Stimulated activated CD8-positive, alpha-beta memory T cell treated with anti-CD3 and anti-CD28 coated beads, Interleukin-15, amount 100 ng/mL, for 48 hours (primary cell): ENCODE measurements at places on chromosomes 1 and 21.

DNA sequence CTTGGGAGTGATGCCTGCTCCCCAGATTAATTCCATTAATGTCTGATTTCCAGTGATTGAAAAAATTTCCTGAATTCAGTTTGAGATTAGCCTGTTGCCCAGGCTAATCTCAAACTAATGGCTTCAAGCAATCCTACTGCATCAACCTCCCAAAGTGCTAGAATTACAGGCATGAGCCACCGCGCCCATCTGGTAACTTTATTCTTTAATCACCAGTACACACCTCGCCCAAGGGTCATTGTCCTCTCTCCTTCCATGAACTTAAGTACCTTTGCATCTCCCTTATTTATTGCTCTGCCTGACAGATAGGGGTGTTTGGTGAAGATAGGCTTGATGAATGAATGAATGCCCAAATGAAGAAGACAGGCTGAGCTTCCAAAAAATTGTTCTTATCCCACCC is 366.5 kb downstream of the SIPA1L2 start:
- no peak for DNase-seq

GRCh38 chr1:58165073-58165472 is 381.5 kb downstream of the OMA1 start:
- DNase-seq: no peak

- no peak for DNase-seq
Measured at GRCh38 chr1:9037476-9038337, 11.5 kb upstream of the SLC2A7 start.

- no peak for DNase-seq
Measured at GRCh38 chr1:224626042-224626441, 9.9 kb downstream of the CNIH3 start.

DNA sequence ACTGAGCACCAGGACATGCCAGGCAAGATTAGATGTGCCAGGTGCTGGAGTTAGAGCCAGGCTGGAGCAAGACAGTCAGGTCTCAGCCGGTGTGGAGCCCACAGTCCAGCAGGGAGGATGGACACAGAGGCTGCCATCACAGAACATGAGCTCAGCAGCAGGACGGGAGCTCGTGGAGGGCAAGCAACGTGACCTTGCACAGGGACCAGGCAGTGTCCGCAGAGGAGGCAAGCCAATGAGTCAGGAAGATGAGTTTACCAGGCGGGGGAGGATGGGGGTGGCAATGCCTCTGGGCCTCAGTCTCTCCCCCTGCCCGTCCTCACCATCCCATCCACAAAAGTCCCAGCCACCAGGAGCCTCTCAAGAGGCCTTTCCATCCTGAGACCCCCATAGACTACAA is 20.7 kb upstream of the ZC3H12A start:
- DNase-seq: no peak

DNA sequence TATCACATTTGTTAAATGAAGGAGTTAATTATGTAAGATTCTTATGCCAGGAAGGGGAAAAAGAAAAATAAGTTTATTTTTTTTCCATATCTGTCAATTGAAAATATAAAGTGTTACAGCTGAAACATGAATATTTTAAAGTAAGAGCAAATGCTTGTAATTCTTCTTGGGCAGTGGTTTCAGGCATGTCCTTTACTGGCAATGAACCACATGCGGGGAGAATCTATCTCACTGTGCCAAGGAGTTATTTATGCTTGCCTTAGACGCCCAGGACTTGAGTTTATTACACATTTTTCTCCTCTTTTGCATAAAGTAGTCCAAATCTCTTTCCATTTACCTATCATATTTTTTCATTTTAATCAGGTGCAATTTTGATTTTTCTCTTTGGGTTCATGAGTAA is 207.8 kb upstream of the NRIP1 start:
- DNase-seq: no peak

DNA sequence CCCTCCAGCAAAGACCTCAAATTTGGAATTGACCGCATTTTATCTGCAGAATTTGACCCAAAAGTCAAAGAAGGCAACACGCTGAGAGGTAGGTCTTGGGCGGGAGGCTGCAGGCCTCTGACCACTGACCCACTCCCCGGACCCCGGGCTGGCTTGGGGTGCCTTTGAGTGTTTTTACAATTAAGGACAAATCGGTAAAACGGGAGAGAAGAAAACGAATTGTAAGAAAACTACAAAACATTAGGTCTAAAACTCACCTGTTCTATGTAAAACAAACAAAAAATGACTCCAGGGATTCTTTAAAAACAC is 1.1 kb downstream of the HLX start:
- no peak for DNase-seq

- no peak for DNase-seq
Measured at GRCh38 chr1:101051688-101052638, 26.4 kb upstream of the DPH5 start.

GRCh38 chr21:41045534-41046268 is 122.3 kb upstream of the BACE2 start:
- no peak for DNase-seq

GRCh38 chr1:170707117-170707516 is 43.2 kb downstream of the PRRX1 start:
- DNase-seq: no peak

DNA sequence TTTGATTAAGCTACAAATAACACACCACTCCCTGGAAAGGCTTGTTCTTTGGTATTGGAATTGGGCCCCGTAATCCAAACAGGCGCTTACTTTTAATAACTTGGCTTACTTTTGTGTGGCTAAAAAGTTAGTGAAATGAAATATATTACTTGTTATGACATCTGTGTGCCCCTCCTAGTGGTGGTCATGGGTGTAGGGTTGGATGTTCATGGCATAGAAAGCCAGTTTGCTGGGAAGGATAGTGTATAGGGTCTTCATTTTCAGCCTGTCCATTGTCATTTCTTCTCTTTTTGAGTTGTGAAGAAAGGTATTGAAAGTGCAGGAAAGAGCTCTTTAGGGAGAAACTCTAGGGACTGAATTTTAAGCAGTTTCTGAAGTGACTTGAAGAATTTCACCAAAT is 5.9 kb downstream of the CDC14A start:
- no peak for DNase-seq

DNA sequence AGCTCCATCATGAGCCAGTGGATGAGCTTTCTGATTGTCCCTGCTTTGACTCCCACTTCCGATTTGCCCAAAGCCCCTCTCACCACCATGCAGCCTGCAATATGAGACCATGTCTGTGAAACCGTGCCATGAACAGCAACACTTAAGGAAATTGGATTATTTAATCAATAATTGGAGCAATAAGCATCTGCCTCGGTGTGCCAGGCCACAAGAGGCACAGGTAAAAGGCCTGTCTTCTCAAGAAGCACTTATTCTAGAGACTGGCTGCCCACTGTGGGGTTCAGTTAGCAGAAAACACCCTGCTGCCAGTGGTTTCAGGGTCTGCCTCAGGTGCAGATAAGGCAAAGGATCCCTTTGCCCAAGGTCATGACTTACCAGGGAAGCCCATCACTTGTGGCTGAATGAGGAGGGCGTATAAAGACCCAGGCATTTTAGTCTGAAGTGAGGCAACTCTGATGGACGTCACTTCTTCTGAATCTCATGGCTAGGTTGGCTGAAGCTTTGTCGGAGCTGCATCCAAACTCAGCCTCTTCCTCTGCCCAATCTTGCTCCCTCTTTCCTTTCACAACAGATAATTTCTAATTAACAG is 7.1 kb upstream of the CHI3L2 start:
- no peak for DNase-seq

DNA sequence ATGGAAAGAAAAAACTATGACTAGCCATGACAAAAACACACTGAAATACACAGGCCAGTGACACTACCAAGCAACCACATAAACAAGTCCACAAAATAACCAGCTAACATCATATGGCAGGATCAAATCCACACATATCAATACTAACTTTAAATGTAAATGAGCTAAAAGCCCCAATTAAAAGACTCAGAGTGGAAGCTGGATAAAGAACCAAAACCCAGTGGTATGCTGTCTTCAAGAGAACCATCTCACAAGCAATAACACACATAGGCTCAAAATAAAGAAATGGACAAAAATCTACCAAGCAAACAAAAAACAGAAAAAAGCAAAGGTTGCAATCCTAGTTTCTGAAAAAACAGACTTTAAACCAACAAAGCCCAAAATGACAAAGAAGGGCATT is 476.2 kb upstream of the BEND5 start:
- DNase-seq: no peak

DNA sequence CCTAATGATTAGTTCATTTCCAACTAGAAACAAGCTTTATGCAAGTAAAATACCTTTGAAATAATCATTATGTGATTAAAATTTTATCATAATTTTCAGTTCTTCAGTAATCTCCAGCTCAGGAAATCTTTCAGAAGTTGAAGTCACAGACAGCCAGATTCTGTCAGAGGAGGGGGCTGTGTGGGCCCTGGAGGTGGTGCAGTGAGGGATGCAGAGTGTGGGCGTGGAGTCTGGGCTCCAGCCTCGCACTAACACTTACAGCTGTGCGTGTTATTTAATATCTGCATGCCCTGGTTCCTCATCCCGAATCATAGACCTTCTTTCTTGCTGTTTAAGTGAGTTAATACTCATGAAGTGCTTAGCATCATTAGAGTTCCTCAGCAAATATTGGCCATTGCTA is 23.9 kb downstream of the WDR64 start:
- no peak for DNase-seq

DNA sequence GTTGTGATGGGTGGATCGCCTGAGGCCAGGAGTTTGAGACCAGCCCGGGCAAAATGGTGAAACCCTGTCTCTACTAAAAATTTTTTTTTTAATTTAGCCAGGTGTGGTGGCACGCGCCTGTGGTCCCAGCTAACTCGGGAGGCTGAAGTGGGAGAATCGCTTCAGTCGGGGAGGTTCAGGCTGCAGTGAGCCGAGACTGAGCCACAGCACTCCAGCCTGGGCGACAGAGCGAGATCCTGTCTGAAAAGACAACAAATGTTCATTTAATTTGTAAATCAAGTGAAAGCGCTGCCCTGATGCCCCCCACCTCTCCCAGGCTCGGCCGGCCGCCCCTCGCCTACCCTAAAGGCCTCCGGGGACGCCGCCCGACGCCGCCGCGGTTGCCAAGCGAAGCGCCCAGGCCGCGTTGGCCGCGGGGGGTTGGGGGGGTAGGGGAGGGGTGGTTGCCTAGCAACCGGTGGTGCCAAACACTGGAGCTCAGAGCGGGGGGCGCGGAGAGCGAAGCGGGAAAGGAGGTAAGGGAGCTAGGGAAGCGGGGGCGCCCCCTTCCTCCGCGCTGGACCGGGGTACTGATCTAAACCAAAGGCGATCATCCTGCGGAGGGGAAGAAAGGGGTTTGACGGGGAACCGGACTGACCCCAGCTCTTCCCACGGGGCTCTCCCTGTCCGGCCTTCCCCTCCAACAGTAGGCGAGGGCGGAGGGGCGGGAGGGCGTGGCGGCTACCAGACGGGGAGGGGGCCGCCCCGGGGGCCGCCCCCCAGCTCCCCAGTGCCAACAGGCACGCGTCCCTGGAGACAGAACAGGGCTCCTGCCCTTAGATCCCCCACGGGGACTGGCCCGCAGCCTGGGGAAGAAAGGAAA is at the start of gene TEKT2:
TSS of gene TEKT2 (plus strand) at position 460 of the 862 bp plus-strand sequence. CDS start 828 bp downstream, outside the sequence.
- DNase-seq: no peak

DNA sequence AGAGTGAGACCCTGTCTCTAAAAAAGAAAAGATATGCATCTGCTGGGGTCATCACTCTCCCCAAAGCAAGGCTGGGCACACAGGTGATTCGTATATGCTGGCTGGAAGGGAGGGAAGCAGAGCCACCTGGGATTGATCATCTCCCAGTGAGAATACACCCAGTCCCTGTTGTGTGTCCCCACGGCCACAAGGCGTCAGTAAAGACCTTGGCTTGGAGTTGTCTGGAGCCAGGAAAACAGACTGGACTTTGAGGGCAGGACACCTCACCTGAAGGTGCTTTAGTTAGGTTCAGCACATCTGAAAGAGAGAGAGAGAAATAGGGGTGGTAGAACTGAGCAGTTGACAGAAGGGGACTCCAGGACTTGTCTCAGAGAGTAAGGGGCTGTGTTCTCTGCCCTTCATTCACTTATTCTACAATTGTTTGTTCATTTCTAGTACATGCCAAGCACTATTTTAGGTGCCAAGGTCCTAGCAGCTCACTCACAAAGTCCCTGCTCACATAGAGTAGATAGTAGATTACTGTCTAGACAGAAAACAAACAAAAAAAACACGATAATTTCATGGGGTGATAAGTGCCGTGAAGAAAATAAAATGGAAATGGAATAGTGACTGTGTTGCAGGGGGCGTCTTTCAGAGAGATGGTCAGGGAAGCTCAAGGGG is 13.5 kb downstream of the CITED4 start:
- no peak for DNase-seq

GRCh38 chr1:82752046-82752445 is 951.3 kb downstream of the ADGRL2 start:
- DNase-seq: no peak

DNA sequence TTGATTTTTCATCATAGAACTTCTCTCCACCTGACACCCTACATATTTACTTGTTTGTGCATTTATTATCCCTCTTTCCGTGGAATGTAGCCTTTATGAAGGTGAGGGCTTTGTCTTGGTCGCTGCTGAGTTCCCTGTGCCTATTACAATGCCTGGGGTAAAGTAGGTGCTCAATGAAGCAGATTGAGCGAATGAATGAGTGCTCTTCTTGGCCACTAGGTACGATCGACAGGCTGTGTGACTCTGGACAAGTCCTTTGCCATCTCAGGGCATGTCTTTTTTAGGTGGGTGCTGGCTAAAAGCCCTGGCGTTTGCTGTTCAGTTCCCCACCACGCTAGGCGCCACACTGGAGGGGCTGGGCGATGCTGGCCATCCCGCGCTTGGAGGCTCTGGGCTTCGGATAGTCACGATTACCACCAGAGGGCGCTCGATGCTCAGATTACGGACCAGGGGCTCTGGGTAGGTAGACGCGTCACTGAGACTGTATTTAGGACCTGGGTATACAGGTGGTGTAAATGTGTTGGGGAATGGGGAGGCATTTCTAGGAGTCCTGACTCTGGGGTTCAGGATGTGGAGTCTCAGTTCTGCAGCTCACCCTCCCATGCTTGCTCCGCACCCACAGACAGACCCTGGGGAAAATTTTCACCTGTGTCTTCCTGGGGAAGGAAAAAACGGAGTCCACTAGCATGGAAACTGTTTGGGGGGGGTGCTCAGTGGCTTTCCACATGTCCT is 71.0 kb upstream of the CSF3R start:
- peak; percentile 48 for DNase-seq

DNA sequence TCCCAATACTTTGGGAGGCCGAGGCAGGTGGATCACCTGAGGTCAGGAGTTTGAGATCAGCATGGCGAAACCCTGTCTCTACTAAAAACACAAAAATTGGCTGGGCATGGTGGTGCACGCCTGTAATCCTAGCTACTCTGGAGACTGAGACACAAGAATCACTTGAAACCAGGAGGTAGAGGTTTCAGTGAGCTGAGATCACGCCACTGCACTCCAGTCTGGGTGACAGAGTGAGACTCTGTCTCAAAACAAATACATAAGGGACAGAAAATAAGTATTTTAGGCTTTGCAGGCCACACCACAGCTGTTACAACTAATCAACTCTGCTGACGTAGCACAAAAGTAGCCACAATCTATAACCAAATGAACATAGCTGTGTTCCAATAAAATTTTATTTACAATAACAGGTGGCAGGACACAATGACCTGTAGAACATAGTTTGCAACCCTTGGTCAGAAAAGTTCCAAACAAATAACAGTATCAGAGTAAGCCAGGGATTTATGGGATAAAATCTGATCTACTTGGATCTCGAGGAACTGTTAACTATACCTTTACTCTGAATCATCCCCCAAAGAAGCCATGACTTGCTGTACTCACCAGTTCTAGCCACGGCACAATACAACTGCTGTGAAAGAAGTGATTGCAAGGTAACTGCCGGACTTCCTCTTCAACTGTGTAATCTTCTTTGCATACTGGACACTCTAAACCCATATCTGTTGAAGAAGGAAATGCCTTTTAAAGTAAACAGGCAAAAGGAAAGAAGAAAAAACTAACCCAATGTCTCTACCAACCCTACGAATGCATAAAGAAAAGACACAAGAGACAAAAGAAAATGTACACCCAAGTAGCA is 28.3 kb downstream of the CD160 start:
- DNase-seq: no peak
